Fibroblast of upper back skin (primary cell): ENCODE measurements at places on chromosomes 3 and 15.

DNA sequence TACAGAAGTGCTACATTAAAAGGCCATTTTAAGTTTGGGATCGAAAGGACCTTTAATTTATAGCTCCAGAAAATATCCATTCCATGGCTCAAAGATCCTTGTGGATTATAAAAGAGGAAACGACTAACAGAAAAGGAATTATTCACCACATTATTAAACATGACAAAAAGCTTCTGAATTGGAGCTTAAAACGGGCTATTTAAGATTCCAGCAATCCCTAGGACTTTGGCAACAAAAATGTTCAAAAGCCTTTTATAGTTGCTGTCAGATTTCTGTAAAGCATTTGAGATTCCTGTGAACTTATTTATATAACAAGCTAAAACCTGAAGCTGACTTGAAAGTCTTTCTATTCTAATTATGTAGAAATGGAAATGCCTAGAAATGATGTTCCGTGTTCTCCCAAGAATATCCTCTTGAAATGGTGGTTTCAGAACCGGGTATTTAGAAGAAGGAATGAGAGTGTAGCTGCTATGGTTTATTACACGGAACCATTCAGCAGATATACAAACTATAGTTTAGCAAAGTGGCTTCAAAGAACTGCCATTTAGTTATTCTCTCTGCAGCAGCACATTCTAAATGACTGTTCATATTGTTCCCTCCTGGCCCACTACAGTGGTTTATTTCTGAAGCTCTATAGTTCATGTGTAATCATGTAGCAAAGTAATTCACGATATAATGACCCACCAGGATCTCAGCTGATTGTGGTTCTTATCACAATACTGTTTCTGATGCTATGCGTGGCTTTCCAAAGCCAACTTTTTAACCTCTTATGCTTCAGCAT lies 961.7 kb downstream of the FHIT start:
- DNase-seq: peak; percentile 83

DNA sequence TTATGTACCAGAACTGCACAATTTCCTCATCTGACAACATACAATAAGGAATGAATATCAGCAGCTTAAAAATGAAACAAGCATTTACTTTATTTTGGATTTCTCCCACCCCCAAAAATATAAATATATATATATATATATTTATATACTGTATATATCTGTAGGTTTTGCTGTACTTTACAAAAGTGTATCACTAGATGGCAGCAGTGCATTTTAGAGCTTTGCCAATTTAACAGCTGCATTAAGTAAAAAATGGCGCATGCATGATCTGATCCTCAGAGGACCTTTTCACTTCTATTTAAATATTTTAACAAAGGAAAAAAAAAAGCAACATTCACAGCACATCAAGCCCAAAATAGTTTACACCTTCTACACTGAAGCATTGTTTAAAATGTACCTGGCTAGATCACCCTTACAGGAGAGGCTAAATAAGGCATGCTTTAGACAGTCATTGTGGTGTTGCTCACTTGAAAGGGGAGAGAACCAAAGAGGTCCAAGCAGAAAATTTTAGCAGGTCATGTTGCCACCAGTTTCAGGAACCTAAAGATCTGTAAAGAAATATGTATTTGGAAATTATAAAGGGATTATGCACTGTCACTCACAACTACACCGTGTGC lies 72.6 kb downstream of the NPTN start:
- DNase-seq: peak; percentile 81

DNA sequence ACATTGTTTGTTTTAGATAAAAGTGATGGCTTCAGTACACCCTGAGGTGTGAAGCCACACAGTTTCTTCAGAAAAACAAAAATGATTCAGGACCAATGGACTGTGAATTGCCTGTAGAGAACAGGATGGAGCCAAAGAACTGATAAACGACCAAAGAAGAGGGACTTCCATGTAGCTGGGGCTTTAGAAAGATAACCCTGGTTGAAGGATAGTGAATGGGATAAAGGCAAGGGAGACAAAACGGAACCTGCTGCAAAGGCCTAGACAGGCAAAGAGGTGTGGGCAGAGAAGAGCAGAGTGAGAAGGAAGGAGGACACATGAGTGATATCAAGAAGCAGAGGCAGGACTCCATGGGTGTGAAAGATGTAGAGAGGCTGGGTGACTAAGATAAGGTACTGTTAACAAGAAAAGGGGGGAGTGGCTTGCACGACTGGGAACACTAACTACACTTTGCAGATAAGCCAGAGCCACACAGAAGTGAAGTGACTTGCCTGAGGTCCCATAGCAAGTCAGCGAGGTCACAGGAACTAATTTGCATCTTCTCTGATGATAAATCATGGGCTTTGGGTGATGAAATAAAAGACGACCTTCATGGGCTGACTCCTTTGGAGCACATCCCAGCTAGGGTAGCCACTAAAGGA lies 44.3 kb downstream of the RAB6B start:
- no peak for DNase-seq

GRCh38 chr15:92158426-92158825 lies 235.3 kb upstream of the ST8SIA2 start:
- no peak for DNase-seq

- peak; percentile 51 for DNase-seq
These were observed 183.4 kb upstream of the TOPAZ1 start for GRCh38 chr3:44058022-44058867.

- no peak for DNase-seq
These were observed 55.6 kb downstream of the PLXNA1 start for GRCh38 chr3:127038466-127038865.

DNA sequence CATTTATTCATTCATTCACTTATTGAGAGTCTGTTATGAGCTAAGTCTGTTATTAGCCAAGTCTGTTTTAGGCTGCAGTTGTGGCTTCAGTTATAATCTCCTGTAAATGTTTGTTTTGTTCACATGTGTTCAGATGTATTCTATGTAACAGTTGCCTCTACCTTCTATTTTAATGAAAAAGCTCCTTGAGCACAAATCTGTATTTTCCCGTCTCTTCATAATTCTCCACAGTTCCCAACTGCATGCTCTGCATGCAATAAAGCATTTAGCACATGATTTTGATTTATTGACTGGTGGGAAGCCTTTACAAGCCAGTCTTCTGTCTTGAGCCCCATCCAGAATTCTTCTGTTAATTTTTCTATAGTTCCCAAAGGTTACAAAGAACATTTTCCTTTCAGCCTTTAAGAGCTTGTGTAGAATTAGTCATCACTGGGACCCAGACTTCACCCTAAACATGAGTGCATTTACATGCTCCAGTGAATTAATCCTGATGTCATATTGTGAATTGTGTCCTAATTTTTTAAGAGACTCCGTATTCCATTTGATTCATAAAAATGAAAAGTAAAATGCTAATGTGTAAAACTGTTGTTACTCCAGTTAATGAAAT lies 122.3 kb upstream of the NR2E3 start:
- DNase-seq: peak; percentile 89

GRCh38 chr3:133443649-133444422 lies 44.0 kb downstream of the BFSP2 start:
- DNase-seq: peak; percentile 42
